ENCODE measurements at places on chromosomes 6 and 20. TPM values are rescaled to one million over a fixed set of nuclear protein-coding genes. Genes with fewer than 3 reads are reported as not detected.

GRCh38 chr6:87869064-87869905, 167.3 kb upstream of the AKIRIN2 start:
- DNase-seq, result no peak

DNA sequence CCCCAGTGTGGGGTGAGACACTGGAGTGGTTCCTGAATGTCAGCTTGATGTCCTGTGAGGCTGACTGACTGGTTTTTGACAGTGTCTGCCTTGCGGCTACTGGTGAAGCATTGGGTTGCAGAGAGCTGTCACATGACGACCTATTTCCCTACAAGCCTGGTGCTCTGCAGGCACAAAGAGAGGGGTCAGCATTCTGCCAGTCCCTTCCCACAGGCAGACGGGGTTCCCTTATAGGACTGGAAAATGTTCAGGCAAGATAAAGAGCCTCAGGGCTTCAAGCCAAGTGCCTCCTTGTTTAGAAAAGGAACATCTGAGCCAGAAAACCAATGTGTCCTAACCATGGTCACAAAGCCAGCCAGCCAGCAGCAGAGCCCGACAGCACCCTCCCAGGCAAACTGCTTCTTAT, 11.0 kb downstream of the LY86 start:
- no peak for DNase-seq

DNA sequence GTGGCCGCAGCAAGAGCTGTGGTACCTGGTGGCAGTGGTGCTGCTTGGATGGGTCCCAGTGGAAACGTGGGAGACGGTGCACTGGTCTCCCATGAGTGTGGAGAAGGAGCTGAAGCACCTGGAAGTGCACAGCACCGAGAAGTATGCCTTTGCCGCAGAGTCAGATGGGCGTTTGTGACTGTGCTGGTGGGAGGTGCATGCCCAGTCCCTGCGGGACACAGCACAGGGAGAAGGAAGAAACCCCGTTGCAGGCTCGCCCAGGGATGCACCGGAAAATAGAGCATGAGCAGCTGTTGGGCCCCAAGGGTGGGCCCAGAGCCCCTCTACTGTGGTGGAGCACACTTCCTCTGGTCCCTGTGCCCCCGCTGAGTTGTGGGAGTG, 19.3 kb upstream of the RGS17 start:
- DNase-seq, result no peak

DNA sequence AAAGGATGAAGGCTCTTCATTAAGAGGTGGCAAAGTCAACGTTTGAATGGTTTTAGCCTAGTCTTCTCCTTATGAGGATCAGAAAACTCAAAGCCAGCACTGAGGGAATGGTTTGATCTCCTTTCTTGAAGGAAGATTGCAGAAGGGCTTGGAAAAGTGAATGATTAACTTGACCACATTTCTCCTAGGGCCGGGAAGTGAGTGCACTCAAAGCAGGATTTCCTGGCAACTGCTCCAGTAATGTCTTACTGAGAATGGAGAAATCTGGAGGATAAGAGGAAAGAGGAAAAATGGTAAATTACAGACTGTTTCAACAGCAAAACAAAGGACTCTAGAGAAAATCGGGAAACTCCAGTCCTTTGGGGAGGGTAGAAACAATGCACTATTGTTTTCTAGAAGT, 189.0 kb upstream of the FOXA2 start:
- no peak for DNase-seq

- no peak for DNase-seq
These were observed 79.1 kb downstream of the SNAP25 start for GRCh38 chr20:10297684-10298240.

DNA sequence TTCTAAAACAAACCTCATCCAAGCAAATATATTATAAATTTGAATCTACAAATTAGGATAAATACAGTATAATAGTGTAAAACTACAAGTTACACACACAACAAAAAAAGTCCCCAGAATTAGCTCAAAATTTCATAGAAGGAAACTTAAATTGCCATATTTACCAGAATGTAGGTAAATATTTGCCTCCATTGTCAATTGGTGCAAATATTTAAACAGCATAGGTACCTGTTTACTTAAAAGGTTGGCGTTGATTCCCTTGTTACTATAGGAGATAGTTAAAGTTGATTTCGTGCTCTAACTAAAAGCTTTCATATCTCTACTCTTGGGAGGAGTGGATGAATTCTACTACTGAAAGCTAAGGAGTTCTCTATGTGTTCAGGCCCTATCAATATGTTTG, 111.6 kb upstream of the TENT5A start:
- no peak for DNase-seq

DNA sequence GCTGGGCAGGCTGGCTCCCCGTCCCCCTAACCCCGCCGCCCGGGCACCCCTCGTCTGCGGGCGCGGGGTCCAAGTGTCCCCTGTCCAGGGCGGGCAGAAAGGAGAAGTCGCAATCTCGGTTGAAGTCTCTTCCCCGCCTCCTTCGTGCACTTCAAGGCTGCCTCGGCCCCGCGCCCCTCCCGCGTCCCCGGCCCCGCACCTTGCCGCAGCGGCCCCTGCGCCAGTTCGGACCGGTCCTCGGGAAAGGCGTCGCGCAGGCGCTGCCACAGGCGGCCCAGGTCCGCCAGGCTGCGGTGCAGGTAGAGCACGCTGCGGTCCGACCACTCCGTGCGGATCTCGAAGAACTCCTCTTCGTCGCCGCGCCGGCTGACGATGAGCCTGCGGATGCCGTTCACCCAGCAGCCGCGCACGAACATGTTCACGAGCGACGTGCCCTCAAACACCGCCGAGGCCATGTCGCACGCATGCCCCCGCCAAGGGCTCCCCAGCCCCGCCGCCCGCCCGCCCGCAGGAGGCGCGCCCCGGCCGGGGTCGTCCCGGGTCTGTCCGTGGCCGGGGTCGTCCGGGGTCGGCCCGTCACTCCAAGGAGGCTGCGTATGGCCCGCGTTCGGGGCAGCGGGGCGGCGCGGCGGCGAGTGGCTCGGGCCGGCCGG, at the start of gene PXDC1:
TSS of gene PXDC1 (minus strand) at position 637 of the 653 bp plus-strand sequence. CDS start at position 455, 182 bp downstream.
- no peak for DNase-seq

DNA sequence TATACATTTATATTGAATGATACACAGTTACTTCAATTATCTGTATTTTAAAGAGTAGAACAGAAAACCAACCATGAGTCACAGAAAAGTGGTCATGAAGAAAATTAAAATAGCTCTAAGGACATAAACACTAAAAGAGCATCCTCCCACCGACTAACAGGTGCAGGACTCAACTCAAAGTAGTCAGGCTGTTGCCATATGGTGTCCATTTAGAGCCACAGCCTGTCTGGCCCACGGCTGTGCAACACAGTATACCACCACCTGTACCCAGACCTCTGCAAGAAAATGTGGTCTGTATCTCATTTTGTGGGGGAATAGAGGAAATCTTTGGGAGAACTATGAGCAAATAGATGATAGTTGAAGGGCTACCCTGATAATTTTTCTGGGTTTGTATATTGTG, 449.8 kb upstream of the RNF217 start:
- DNase-seq, result no peak

The AKAP12 gene
- total RNA-seq, result 10.6 TPM

All from progenitor cell of endocrine pancreas (in vitro differentiated cells).